ENCODE measurements at places on chromosomes 2 and 18. TPM values are rescaled to one million over a fixed set of nuclear protein-coding genes. Genes with fewer than 3 reads are reported as not detected.

DNA sequence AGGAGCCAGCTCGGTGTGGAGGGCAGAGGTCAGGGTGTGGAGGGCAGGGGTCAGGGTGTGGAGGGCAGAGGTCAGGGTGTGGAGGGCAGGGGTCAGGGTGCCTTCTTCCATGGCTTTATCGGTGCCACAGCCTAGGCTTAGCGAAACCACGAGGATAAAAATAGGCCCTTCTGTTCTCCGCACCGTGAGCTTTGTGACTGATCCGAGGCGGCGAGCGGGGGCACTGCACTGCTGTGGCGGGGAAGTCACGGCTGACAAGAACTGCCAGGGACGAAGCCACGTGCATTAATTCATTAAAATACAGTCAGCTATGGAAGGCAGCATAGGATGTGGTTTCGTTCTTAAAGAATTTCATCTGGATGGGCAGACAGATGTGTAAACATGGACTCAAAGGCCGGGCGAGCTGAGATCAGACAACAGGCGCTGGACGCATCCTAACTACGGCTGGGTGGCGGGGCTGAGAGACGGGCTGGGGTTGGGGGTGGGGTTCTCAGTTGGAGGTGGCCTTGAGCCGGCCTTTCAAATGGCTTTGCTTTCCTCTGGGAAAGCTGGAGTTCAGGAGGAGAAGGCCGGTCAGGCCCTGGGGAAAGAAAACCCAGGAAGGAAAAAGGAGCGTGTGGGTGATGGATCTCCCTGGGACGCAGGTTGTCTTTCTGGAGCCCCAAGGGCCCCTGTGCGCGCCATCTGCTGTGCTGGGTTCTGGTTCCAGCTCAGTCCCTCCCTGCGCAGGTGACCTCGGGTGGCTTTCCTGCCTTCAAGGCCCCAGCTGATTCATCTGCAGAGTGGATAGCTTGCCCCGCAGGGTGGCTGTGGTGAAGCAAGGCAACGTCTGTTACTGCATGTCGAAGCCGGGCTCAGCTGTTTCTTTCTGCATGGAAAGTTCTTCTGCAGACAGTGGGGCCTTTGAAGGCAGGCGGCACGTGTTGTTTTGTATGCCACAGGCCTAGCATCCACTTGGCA, 958 bp upstream of the ALLC start:
- no peak for DNase-seq

MOGAT1 gene
- 0.38 TPM for total RNA-seq

ADCYAP1 gene
- 8.4 TPM for total RNA-seq

GRHL1 gene
- total RNA-seq: 1.1 TPM
